Right ventricle myocardium inferior (tissue), 1 donor: ENCODE measurements at places on chromosomes 6 and 20.
A peak's percentile ranks its signal among the peaks of the same experiment; 100 is the strongest.

- DNase-seq, result no peak
These were observed 6.6 kb downstream of the DLL1 start for GRCh38 chr6:170284126-170284773.

- no peak for DNase-seq
These were observed 75.5 kb downstream of the GPR63 start for GRCh38 chr6:96761794-96762193.

DNA sequence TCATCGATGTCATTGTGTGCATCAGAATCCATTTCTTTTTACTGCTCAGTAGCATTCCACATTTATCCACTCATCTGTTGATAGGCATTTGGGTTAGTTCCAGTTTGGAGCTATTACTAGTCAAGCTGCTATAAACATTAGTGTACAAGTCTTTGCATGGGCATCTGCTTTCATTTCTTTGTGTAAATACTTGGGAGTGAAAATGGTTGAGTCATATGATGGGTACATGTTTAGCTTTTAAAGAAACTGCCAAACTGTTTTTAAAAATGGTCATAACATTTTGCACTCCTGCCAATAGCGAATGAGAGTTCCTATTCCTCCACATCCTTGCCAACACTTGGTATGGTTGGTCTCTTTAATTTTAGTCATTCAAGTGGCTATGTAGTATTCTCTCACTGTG is 21.2 kb upstream of the SLC22A2 start:
- no peak for DNase-seq

DNA sequence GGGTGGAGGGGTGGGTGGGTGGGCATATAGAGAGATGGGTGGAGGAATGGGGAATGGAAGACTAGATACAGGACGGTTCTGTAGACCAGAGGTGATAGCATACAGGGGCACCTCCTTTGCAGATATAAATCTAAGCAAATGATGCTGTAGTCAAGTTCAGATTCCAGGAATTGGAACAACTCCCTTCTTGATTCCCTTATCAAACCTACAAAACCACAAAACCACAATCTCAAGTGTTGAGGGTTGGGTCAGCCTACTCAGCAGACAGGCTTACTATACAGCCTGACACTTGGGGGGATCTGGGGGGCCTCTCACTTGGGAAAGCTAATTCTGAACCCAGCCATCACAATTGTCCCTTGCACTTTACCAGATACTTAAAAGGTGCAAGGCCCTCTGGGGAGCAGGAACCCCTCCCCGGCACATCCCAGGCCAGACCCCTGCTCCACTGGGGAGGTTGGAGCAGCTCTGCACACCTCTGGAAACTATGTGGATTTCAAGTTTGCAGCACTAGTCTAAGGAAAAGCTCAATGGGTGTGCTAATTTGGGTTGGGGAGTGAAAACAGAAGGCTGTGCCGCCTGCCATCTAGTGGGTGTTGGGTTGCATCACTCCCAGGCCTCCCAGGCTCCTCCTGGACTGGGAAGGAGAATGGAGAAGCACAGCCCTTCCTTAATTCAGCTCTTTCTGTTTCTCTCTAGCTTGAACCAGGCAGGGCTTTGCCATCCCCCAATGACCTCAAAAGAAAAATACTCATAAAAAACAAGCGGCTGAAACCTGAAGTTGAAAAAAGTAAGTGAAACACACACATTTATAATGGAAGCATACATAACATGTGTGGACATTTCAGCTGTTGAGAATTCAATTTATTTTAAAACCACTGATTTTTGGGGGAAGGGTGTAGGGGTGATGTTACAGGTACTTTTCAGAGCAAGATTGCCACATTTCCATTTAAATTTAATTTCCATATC is 121.2 kb upstream of the LAMP5 start:
- peak; percentile 82 for DNase-seq

- no peak for DNase-seq
These were observed 35.7 kb downstream of the CNBD2 start for GRCh38 chr20:36004045-36004444.

DNA sequence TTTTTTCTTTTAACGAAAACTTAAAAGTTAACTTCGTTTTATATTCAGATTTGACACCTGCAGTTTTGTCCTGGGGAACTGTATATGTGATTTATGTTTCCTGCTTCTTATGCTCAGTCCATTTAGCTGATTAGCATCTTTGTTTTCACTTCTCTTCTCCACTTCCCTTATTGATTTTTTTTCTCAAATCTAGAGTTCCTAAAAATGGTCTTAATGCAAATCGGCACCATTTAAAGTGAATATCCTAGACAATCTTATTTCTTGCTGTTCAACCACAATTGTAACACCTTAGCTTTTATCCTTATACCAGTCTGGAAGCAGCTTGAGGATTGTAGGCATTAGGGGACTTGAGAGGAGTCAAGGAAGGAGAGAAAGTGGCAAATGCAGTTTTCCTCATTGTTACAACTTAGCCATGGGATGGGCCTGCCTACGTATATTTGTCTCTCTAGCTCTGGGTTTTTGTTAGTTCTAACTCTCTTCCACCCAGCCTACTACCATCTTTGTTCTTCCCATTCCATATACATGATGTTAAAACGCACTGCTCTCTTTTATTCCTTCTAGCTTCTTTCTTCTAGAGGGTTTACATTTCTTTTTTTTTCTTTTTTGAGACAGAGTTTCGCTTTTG is 8.5 kb downstream of the QRSL1 start:
- no peak for DNase-seq

GRCh38 chr6:111995404-111995803 is 58.5 kb upstream of the CCN6 start:
- DNase-seq, result no peak

- no peak for DNase-seq
These were observed 943 bp downstream of the ZUP1 start for GRCh38 chr6:116667623-116668022.

- no peak for DNase-seq
These were observed 209.7 kb downstream of the TMEM200A start for GRCh38 chr6:130575557-130575956.

DNA sequence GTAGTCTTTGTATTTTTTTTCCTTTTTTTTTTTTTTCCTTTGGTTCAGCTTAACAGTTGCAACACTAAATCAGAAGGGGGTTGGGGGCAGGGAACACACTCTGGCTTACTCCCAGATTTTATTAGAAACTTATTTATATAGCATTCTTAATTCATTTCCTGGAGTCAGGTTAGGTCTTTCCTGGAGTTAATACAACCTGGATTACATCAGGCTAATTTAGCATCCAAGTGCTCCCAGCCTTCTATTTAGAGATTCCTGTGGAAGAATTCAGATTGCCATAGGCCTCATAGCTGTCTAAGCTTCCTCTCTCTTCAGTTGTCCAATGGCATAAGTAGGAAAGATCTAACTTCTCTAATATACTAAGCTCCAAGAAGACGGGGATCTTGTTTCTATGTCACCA is 35.8 kb upstream of the PKHD1 start:
- no peak for DNase-seq

DNA sequence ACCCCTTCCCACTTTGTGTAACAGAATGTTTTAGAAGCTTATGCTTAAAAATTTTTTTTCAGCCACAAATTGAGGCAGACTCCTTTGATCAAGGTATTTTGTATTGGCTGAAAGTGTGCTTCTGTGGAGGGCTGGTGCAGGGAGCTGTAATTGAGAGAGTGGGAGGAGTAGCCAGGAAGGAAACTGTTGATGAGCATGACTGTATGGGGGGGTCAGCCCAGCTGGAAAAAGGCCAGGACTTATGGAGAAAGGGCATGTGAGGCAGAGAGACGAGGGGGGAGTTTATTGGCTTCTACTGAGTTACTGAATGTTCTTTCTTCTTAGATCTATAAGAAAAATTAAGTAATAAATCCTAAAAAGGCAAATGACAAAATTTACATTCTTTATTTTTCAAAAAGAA is 13.4 kb downstream of the RFPL4B start:
- no peak for DNase-seq

DNA sequence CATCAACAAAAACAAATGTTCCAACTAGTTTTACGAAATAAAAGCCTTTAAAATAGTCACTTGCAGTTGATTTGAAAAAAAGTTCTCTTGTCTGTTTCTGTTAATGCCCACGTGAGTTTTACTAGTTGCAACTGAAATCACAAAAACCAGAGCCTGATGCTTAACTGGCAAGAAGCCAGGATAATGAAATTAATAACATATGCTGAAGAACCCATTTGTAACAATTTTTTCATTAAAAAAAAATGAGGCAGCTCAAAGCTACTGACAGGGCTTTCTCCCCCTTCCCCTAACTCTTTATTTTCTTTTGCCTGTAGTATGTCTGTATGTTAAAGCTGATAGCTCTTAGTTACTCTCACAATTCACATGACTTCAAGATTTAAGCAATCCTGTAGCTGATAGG is 132.7 kb upstream of the EYA4 start:
- no peak for DNase-seq

- no peak for DNase-seq
These were observed 101.1 kb upstream of the LRFN2 start for GRCh38 chr6:40688214-40688761.

DNA sequence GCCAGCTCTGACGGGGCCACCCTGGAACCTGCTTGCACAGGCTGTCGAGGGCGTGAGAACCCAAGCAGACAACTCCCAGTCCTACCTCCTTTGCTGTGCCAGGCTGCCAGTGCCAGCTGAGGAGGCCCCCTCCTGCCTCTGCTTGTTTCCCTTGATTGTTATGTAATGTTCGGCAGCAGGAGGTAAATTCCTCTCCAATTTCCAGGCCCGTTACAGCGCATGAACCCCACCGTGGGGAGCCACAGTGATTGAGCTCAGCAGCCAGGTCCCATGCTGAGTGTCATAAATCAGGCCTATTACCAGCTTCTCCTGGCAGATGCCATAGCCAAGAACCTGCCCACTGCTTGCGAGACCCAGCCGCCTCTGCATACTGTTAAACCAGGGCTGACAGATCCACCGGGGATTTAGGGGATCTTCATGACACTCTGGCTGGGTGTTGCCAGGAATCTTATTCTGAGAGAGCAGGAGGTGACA is 320.5 kb downstream of the DHX35 start:
- no peak for DNase-seq

DNA sequence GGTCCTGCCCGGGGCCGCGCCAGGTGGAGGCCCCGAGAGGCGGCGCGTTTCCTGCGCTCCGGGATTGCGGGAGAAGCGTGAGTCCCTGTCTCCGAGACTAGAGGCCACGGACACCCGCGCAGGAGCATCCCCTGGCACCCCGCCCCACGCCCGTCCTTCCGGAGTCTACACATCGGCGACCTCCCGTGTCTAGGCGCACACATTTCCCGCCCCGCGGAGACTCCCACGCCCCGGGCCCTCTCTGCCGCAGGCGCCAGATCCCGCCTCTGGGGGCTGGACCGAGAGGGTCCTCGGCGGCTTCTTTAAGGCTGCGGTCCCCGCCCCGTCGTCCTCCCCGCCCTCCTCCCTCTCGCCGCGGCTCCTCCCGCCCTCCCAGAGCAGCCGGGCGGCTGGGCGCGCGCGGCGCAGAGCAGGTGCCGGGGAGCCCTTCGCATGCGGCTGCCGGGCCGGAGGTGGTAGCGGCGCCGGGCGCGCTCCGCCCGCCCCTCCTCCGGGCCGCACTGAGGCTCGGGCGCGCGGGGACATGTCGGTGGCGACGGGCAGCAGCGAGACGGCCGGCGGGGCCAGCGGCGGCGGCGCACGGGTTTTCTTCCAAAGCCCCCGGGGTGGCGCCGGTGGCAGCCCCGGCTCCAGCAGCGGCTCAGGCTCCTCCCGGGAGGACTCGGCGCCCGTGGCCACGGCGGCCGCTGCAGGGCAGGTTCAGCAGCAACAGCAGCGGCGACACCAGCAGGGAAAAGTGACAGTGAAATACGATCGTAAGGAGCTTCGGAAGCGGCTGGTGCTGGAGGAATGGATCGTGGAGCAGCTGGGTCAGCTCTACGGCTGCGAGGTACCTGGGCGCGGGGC is at the start of gene PPP1R14C:
Gene PPP1R14C, plus strand, starts transcription at position 375 of the 846 bp plus-strand sequence. Its CDS starts 149 bp downstream, at position 524.
- peak; percentile 70 for DNase-seq

- no peak for DNase-seq
These were observed 70.6 kb downstream of the OLIG3 start for GRCh38 chr6:137423451-137424168.
